ENCODE measurements at places on chromosomes 7 and 10.

GRCh38 chr10:142371-142770 is 7.1 kb downstream of the ZMYND11 start:
- no peak for DNase-seq

DNA sequence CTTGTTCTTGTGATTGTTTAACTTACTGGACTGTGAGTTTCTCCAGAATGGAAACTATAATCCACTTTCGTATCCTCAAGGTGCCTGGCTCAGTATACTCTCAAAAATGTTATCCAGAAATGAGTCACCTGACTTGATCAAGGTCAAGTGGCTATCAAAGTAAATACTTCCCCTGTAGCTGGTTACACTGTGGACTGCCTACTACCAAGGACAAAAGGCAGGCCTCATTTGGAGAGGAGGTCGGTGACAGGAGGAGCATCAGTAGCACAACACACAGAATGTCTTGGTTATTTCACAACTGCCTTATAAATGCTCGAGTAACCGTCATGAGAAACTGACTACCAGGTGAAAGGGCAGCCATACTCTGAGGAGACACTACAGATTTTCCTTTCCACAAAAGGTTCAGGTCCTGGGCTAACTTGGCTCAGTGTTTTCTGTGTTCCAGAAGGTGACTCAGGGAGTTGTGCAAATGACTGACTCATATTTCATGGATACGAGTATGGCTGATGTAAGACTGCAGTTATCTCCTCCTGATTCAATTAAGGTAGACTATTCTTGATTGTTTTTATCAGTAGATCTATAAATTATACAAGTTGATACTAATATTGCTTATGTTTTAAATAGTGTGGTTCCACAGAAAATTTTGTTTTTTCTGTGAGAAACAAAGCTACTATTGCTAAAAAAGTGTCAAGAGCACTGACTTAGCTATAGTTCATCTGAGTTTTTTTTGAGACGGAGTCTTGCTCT is 4.2 kb upstream of the CCNY start:
- DNase-seq = peak; percentile 94

DNA sequence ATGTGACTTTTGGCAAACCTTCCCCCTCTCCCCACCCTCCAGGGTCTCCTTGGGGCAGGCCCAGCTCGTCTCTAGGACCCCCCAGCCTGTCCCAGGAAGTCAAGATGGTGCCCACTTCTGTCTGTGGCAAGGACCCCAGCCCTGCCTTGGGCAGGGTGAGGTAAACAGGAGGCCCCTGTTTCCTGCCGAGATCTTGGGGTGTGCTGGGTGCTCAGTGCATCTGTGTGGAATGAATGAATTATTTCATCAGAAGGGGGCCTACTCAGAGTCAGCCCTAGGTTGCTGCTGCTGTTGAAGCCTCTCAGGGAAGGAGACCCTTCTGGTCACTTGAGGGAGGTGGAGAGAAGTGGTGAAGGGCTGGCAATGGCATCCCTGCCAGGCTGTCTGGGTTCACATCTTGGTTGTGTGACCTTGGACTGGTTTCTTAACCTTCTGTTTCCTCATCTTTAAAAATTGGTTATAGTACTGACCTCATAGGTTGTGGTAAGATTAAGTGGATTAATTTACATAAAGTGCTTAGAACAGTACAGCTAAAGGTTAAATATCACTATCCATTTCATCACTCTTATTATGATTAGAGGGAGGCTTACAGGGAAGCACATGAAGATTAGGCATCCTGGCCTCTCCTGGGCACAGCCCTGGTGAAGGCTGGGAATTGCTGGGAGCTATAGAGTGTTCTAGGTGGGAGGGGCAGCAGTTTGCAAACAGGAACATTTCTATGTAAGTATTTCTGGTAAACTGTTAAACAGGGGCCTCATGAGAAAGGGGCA is 67.7 kb downstream of the ZMIZ1 start:
- DNase-seq = no peak

- DNase-seq = peak; percentile 23
These were observed 77.1 kb downstream of the MAP3K8 start for GRCh38 chr10:30510932-30511700.

GRCh38 chr10:113088194-113088593 is 138.1 kb downstream of the TCF7L2 start:
- no peak for DNase-seq

DNA sequence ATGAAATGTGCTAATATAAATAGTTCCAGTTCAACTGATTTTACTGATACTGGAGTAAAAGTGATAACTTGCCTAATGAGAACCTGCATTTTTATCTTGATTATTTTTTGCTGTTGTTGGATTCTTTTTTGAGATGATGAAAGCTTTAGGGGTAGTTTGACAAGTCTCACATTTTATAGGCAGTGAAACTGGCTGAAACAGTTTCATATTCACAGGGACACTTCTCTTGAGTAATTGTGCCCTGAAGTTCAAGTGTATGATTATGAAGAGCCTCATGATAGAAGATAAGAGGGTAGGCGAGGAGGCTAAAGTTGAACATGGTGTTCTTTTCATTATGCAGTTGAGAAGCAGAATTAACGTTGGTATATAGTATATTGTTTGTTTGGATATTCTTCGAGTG is 5.1 kb downstream of the AUTS2 start:
- no peak for DNase-seq

DNA sequence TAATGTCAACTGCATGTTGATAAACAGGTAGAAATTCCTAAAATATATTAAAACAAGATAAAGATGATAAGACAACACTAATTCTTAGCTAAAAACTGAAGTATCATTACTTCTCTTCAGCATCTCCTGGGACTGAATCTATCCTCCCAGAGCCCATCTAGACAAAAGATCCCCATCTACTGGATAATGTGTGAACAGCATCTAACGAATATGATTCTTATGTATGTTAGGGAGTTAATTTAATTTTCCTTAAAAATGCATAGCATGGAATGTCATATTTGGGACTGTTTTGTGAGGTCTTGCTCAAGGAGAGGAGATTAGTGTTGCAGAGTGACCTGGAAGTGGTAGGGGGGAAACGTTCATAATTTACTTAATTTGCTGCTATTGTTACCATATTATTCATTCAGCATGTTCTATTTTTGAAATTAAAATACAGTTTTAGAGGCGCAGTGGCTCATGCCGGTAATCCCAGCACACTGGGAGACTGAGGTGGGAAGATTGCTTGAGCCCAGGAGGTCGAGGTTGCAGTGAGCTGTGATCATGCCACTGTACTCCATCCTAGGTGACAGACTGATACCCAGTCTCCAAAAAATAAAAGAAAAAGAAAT is 305.1 kb upstream of the CSTF2T start:
- peak; percentile 72 for DNase-seq

- DNase-seq = no peak
These were observed 58.7 kb upstream of the TFEC start for GRCh38 chr7:116089293-116089692.

GRCh38 chr10:63217120-63217605 is 84.0 kb downstream of the NRBF2 start:
- DNase-seq = peak; percentile 73

DNA sequence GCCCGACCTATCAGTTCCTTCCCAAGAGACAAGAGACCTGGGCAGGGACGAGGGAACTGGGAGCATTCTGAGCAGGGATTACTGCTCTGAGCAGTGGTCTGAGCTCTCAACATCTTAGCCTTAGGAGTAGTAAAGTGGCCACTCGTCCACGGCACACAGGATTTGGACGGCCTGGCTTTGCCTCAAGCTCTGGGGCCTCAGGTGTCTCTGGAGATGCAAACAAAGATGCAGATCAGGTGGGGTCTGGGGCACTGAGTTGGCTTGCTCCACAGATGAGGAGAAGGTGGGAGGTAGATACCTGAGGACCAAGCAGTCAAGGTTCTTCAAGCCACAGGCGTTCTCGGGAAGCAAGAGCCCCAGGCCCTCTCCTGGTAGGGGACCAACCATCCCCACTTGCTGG is 16.1 kb upstream of the NPFFR1 start:
- DNase-seq = no peak

DNA sequence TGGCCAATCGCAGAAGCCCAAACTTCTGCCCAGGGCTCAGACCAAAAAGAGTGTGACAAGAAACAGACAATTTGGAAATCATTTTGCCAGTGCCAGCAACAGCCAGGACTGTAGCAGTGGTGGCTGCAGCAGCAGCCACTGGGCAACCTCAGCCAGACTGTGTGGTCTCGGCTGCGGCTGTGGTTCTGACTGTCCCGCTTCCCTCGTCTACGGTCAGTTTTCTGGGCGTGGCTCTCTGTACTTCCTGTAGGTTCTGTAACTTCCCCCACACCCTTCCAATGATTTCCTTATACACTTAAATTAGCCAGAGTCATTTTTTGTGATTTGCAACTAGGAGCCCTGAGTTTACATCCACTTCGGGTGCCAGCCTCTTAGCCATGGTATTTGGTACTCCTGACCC is 39.9 kb downstream of the CYTH3 start:
- no peak for DNase-seq

- no peak for DNase-seq
These were observed 120.9 kb downstream of the CREB5 start for GRCh38 chr7:28533267-28533666.

GRCh38 chr10:6396652-6397051 is 183.4 kb downstream of the PRKCQ start:
- peak; percentile 33 for DNase-seq

DNA sequence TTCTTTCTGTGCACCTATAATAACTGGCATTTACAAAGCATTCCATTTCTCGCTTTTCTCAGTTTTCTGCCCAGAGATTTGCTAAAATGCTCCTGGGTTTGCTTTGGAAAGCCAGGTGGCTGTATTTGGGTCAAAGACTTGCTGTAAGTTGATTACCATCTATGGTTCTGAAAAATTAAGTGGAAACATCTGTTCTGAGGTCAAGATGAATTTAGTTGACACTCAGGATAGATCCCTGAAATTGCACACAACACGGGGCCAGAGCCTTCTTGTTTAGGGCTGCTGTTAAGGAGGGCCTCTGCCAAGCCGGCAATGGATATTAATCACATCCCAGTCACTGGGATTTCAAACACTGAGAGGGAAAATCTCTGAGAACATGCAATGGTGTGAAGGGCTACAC is 111.6 kb upstream of the GLI3 start:
- no peak for DNase-seq

GRCh38 chr10:62543571-62544355 is 169.6 kb downstream of the ZNF365 start:
- no peak for DNase-seq

DNA sequence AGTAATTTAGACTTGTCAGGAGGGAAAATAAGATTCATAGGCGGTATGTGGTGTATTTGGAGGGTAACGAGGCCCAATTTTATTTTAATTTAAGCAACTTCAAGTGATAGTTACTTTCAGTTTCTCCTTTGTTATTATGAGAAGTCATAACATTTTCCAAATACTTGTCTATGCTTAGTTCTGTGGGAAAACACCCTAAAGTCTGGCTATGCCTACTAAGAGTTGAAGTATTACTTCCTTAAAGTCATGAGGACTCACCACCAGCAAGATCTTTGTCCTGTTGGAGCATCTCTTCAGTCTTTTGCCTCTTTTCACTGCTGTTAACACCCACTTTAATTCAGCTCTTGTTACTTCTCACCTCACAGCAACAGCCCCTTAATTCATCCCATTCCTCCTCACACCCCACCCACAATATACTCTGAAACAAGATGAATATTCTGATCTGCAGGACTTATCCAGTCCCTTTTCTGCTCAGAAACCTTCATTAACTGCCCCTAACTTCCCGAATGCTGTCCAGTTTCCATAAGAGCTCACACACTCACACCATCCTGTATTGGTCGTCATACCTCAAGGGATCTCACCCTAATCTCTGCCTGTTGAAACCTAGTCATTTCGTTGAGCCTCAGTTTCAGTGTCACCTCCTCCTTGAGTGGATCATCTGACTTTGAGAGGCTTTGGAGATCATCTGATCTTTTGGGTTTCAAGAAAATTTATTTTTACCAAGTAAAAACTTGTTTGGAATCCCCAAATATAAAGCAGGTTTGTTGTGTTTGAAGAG is 61.3 kb downstream of the DNAH11 start:
- no peak for DNase-seq

DNA sequence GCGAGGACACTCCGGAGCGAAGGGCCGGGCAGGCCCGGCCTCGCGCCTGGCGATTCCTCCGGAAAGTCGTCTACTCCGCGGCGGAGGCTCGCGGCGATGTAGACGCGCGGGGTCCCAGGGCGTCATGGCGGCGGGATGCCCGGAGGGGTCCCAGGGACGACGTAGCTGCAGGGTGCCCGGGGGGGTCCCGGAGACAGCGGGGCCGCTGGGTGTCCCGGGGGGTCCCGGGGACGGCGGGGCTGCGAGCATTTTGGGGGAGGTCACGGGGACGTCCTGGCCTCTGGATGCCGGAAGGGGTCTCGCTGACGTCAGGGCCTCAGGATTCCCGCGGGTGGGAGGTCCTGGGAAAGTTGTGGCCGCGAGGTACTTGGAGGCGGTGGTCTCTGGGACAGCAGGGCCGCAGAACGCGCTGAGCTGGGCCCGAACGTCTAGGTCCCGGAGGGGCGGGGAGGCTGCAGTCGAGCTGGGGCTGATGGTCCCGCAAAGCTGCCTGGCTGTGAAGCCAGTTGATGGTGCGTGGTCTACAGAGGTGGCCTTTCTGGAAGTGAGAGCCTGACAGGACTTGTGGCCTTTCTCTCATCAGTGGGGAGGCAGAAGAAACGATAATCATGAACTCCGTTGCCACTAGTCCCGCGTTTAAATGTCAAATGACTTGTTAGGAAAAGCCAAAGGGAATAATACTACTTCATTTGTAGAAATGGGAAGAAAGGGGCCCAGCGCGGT is 637 bp downstream of the HSPA14 start:
- DNase-seq = peak; percentile 16

GRCh38 chr7:107996072-107996882 is 6.7 kb downstream of the LAMB1 start:
- DNase-seq = no peak

DNA sequence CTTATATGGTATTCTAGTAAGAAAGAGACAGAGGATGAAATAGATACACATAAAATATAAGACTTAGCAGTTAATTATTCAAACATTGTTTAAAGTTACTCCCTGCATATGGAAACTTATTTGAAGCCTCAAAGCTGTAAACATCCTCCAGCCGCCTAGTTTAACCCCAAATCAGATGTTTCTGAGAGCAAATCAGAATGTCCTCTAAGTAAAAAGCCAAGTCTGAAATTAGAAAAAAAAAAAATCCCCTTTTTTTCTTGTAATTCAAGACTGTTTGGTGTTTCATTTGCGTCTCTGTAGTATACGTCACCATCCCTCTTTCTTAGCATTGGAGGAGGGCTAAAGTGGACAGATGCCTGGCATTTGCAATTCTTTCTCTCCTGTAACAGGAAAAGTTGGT is 46.4 kb downstream of the TMEM26 start:
- DNase-seq = no peak

- DNase-seq = no peak
These were observed 397.7 kb upstream of the NFE2L3 start for GRCh38 chr7:25754333-25754732.

DNA sequence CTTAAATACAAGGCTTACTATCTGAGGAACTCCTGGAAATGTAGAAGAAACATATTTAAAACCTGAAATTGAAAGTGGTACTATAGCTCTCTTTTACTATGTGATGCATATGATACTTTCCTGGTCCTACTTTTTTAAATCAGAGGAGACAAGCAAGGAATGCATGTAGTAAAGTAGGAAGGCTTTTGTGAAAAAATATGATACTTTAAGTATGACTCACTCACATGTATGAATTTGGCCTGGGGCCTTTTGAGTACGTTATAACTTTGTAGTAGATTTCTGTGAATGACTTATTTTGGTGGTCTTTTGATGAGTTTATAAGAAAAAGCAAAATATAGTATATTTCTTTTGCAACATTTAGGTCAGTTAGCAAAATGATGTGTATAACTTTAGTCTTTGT is 53.8 kb downstream of the TAX1BP1 start:
- peak; percentile 35 for DNase-seq

GRCh38 chr7:22361795-22362194 is 4.8 kb upstream of the RAPGEF5 start:
- DNase-seq = peak; percentile 13

GRCh38 chr7:39414224-39415035 is 151.8 kb upstream of the YAE1 start:
- peak; percentile 24 for DNase-seq
